ENCODE measurements at places on chromosomes 1 and 21.
A peak's percentile ranks its signal among the peaks of the same experiment; 100 is the strongest.

- no peak for DNase-seq
Measured at GRCh38 chr1:33392206-33392605, 38.7 kb downstream of the PHC2 start.

- no peak for DNase-seq
Measured at GRCh38 chr1:4411862-4412261, 242.5 kb upstream of the AJAP1 start.

DNA sequence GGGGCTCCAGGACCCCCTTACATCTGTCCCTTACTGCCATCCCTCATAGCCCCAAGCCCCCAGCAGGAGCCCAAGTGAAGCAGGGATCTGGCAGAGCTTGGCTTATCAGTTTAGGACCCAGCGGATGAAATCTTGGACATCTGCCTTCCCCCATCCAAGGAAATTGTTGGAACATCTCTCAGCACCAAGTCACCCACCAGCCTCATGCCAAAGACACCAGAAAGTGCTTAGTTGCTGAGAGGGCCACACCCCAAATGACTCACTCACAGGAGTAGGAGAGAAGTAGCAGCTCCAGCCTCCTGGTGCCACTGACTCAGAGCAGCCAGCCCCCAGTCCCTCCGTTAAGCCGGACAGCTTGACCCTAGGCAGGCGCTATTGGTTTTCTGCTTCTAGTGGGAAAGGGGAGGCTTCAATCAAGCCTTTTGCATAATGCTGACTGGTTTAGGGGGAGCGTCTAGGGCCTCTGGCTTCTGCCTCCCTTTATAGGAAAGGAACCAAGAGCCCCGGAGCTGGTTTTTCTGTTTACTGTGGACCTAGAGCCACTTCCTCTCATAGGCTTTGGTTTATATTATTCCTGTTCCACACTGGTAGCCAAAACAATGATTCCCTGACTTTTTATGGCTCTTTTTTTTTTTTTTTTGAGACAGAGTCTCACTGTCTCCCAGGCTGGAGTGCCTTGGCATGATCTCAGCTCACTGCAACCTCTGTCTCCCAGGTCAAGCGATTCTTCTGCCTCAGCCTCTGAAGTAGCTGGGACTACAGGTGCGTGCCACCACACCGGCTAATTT lies 114.2 kb upstream of the IPO9 start:
- no peak for DNase-seq

DNA sequence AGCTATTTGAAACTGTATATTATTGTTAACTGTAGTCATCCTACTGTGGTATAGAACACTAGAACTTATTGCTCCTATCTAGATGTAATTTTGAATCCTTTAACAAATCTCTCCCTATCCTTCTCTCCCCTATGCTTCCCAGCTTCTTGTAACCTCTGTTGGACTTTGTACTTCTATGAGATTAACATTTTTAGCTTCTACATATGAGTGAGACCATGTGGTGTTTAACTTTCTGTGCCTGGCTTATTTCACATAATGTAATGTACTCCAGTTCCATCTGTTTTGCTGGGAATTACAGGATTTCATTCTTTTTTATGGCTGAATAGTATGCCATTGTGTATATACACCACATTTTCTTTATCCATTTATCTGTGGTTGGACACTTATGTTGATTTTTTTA lies 64.5 kb upstream of the KIAA1614 start:
- DNase-seq = no peak

- DNase-seq = no peak
Measured at GRCh38 chr1:51928896-51929295, 50.4 kb upstream of the NRDC start.

DNA sequence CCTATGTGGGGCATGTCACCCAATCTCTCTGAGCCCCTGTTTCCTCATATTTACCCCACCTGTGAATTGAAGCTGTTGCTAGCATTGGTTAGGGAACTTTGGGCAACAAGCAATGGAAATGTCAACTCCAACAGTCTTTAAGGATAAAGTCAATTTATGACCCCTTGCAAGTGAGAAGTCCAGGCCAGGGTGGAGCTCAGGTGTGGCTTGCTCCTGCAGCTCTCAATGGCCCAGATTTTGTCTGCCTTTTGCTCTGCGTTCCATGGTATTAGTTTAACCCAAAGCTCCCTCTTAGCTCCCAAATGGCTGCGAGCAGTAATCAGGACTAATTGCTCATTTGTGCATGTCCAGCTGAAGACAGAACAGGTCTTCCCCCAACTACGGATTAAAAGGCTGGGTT lies 70.4 kb upstream of the ABCG1 start:
- DNase-seq = no peak

DNA sequence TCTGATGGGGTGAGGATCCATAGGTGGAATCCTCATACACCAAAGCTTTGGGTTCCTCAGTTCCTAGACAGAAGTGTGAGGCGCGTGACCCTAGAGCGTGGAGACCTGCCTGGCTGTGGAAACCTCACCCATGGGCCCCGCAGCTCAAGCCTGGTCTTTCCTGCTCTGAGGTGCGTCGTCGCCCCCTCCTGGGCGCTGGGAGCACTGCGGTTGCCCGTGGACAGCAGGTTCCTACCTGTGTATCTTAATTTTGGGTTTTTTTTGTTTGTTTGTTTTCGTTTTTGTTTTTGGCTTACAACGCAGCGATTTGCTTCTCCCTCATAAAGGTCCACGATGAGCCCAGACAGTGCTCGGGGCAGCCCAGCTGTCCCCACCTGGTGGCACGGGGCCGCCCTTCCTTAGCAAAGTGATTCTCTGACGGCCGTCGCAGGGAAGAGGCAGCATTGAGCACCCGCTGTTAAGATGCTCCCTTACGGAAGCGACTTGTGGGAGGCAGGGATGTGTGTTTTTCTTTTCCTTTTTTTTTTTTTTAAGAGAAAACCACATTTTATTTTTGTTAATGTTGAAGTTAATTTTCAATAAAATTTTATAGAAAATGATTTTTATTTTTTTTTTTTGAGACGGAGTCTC lies 36.5 kb upstream of the TRAPPC10 start:
- DNase-seq = peak; percentile 66

DNA sequence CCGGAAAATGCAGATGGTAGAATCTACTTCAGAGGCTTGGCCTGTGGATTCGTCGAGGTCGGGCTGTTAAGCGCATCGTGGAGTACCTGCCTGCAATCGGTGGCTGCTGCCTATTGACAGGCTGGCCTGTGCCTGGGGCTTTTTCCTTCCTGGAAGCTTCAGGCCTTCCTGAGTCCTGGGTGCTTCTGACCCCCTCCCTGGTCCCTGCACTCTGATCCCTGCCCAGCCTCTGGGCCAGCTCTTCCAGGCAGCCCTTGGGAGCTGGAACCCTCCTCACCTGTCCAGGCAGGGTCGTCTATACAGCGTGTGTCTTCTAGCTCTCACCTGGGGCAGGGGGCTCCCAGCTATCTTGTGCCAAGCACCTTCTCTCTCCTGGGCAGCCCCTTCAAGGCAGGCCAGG lies 40.0 kb upstream of the TNFRSF1B start:
- no peak for DNase-seq

GRCh38 chr1:30048905-30049304 lies 674.5 kb downstream of the MATN1 start:
- DNase-seq = no peak

DNA sequence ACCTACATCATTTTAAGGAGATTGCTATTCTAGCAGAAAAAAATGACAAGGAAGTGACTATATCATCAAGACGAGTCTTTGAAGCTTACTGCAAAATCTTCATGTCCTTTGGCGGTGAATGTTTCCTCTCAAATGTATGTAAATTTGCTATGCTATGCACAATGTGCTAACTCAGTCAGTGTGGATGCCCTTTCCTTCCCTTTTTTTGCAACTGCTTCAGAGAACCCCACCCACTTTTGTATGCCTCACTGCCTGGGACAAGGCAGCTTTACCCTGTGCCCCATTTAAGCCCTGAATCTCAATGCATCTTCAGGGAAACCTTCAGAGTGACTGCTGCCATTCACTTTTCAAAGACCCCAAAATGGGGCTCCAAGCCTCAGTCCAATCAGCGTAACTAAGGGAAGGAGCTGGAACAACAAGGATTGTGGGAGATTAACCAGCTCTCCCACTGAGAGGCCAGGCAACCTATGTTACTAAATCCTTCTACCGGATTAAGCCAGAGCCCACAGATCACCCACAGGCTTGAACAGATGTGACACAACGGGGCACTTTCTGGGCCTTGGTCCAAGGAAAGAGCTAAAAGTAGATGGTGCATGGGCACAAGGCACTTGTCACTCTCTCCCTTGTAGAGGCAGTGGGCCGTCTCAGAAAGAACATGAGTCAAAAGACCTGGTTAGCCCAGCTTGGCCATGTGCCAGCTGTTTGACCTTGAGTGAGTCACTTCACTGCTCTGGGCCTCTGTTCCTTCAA lies 154.4 kb downstream of the PLPP3 start:
- no peak for DNase-seq

GRCh38 chr1:55378582-55378981 lies 163.4 kb upstream of the USP24 start:
- no peak for DNase-seq

DNA sequence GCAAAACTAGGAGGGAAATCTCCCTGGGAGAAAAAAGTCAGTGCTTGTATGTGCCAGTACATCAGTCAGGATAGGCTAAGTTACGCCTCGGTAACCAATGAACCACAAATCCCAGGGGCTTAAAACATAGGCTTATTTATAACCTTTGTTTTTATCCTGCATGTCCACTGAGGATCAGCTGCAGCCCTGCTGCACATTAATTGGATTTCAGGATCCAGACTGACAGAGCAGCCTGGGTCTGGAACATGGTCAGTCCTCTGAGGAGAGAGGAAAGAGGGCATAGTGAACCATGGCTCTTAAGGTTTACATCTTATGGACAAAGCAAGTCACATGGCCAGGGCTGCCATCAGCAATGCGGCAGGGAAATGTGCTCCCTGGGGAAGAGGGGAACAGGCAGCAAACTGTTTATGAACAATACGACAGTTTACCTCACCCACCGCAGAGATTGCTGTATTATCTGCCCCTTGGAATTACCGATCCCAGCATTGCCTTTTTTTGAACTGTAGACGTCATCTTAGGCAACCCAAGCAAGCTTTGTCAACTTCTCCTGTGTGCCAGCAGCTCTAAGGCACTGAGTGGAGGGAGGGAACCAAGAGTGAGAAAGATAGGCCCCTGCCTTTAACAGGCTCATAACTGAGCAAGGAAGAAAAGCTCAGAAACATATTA lies 9.1 kb upstream of the SPRR4 start:
- DNase-seq = no peak

DNA sequence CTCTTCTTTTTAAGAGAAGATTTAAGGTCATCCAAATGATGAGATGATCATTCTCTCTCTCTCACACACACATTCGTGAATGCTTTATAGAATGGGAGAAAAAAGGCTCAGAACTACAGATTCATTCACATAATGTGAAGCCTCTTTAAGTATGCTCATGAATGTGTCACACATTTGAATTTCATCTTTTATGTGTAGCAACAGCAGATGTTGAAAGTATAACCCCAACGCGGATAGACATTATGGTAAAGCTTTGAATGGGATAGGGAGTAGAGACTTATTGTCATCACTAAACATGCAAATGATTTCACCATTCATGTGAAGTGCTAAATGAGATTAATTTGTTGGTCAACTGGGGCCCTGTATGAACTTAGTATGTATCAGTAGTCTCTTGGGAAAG lies 15.7 kb upstream of the PKN2 start:
- no peak for DNase-seq

- DNase-seq = no peak
Measured at GRCh38 chr1:51927029-51927428, 48.5 kb upstream of the NRDC start.
